Activated CD4-positive, alpha-beta T cell treated with anti-CD3 and anti-CD28 coated beads, Interleukin-2, amount 10 ng/mL, durations not matched to agents 24 days and 14 days (primary cell): ENCODE measurements at places on chromosomes 5 and 9.
A peak's percentile ranks its signal among the peaks of the same experiment; 100 is the strongest.

GRCh38 chr9:127422133-127422782, 1.9 kb upstream of the ZNF79 start:
- H3K4me1 ChIP-seq, result peaks cover 29% of the 10 kb centered on the region
- peaks cover 15% of the 10 kb centered on the region for H3K36me3 ChIP-seq
- DNase-seq, result no peak
- no peaks in the 10 kb centered on the region for H3K27me3 ChIP-seq

DNA sequence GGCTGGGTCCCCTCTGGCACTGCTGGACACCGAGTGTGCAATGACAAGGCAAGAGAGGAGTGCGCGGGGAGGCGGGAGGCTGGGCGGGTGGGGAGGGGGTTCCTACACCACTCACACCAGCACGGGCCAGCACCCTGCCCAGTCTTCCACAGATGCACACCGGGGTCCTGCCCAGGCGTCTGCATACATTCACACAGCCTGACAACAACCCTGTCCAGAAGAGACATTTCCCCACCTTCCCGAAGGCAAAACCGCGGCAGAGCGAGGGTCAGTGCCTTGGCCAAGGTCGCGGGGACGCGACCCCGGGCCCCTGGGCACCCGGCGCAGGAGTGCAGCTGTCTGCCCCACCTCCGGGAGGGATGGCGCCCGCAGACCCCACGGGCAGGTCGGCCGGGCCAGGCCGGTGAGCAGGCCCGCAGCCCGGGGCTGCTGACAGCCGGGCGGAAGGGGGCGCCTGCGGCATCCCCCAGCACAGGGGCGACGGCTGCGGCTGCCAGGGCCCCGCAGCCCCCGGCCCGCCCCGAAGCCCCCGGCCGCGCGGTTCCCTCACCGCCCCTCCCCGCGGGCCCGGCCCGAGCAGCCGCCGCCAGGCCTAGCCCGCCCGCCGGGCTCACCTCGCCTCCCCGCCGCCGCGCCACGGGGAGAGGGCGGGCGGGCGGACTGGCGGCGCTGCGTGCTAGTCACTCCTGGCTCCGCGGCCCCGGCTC, 496 bp downstream of the MAPK9 start:
- H3K4me3 ChIP-seq, result peak overlapping the region; percentile 95
- DNase-seq, result no peak
- H3K27ac ChIP-seq, result peak overlapping the region; percentile 81
- H3K27me3 ChIP-seq, result no peaks in the 10 kb centered on the region
- H3K4me1 ChIP-seq, result peaks cover 28% of the 10 kb centered on the region

DNA sequence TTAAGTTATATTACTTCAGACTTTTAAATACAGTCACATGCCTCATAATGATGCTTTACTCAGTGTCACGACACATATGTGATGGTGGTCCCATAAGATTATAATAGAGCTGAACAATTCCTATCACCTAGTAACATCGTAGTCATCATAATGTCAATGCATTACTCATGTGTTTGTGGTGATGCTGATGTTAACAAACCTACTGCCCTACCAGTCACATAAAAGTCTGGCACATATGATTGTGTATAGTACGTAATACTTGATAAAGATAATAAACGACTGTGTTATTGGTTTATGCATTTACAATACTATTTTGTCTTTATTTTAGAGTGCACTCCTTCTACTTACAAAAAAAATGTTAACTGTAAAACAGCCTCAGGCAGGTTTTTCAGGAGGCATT, 103.7 kb downstream of the PAM start:
- peaks cover 3% of the 10 kb centered on the region for H3K36me3 ChIP-seq
- DNase-seq, result no peak
- H3K27me3 ChIP-seq, result peaks cover 3% of the 10 kb centered on the region
- no peak overlapping the region for H3K27ac ChIP-seq
- no peak overlapping the region for H3K4me3 ChIP-seq
- peaks cover 5% of the 10 kb centered on the region for H3K4me1 ChIP-seq

DNA sequence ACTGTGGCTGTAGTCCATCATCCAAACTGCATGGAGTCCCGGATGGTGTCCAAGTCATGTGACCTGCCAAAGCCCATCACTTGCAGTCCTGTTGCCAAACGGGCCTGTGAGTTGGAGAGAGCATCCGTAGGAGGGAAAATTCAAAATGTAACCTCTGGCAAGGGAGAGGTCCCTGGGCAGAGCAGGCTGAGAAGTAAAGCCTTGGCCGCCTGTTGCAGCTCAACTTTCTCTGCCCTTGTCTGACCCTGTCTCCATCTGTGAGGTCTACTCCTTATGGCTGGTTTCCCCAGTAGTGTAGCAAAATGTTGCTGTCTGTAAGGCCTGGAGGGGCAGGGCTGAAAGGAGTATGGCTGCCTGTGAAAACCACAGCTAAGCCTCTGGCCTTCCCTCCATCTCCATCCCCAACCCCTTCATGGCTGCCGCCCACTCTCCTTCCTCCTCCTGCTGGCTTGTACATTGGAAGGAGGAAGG, 163.5 kb downstream of the SEMA6A start:
- no peak overlapping the region for H3K27ac ChIP-seq
- no peak overlapping the region for H3K4me3 ChIP-seq
- DNase-seq, result no peak
- H3K36me3 ChIP-seq, result no peaks in the 10 kb centered on the region
- H3K27me3 ChIP-seq, result no peaks in the 10 kb centered on the region

- no peaks in the 10 kb centered on the region for H3K4me1 ChIP-seq
- no peaks in the 10 kb centered on the region for H3K27me3 ChIP-seq
- H3K36me3 ChIP-seq, result no peaks in the 10 kb centered on the region
- H3K4me3 ChIP-seq, result no peak overlapping the region
- no peak overlapping the region for H3K27ac ChIP-seq
Observed at GRCh38 chr9:29230931-29231330, 1657.7 kb upstream of the C9orf72 start.

- H3K27ac ChIP-seq, result no peak overlapping the region
- no peak overlapping the region for H3K4me3 ChIP-seq
- DNase-seq, result no peak
Observed at GRCh38 chr5:156037151-156037909, 289.6 kb upstream of the SGCD start.

- H3K27ac ChIP-seq, result no peak overlapping the region
- H3K4me1 ChIP-seq, result no peaks in the 10 kb centered on the region
- H3K4me3 ChIP-seq, result no peak overlapping the region
- peak; percentile 60 for DNase-seq
- H3K36me3 ChIP-seq, result no peaks in the 10 kb centered on the region
- no peaks in the 10 kb centered on the region for H3K27me3 ChIP-seq
Observed at GRCh38 chr5:106121972-106122605, 1548.6 kb downstream of the EFNA5 start.

GRCh38 chr9:72154468-72155285, 5.4 kb downstream of the GDA start:
- peaks cover 18% of the 10 kb centered on the region for H3K27me3 ChIP-seq
- no peaks in the 10 kb centered on the region for H3K36me3 ChIP-seq
- DNase-seq, result no peak
- H3K4me3 ChIP-seq, result no peak overlapping the region
- H3K27ac ChIP-seq, result no peak overlapping the region
- H3K4me1 ChIP-seq, result no peaks in the 10 kb centered on the region

DNA sequence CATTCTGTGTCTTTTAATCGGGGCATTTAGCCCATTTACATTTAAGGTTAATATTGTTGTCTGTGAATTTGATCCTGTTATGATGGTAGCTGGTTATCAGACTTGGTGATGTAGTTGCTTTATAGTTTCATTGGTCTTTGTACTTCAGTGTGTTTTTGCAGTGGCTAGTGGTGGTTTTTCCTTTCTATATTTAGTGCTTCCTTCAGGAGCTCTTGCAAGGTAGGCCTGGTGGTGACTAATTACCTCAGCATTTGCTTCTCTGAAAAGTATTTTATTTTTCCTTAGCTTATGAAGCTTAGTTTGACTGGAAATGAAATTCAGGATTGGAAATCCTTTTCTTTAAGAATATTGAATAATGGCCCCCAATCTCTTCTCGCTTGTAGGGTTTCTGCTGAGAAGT, 156.9 kb downstream of the CNTLN start:
- no peaks in the 10 kb centered on the region for H3K36me3 ChIP-seq
- no peak overlapping the region for H3K4me3 ChIP-seq
- H3K4me1 ChIP-seq, result no peaks in the 10 kb centered on the region
- H3K27me3 ChIP-seq, result no peaks in the 10 kb centered on the region
- H3K27ac ChIP-seq, result no peak overlapping the region
- DNase-seq, result no peak

DNA sequence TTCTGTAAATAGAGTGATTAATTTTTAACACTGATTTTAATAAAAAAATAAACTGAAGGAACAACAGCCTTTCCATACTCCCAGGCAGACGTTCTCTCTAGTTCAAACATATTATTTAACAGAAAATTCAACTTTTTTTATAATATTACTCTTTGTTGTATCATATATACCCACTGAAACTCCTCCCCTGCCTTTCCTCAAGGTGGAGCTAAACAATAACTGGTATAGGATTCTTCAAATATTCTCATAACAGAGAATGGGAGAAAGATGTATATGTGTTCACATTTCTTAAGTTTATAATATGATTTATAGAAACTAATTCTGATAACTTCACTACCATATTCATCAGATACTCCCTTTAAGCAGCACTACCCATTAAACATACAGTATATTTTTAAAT, 83.4 kb downstream of the CYLC2 start:
- H3K27ac ChIP-seq, result no peak overlapping the region
- H3K27me3 ChIP-seq, result no peaks in the 10 kb centered on the region
- H3K4me1 ChIP-seq, result no peaks in the 10 kb centered on the region
- H3K36me3 ChIP-seq, result no peaks in the 10 kb centered on the region

GRCh38 chr9:78320875-78321496, 24.1 kb downstream of the PSAT1 start:
- peaks cover 71% of the 10 kb centered on the region for H3K36me3 ChIP-seq
- no peak overlapping the region for H3K27ac ChIP-seq
- H3K4me1 ChIP-seq, result peaks cover 6% of the 10 kb centered on the region
- H3K27me3 ChIP-seq, result no peaks in the 10 kb centered on the region

DNA sequence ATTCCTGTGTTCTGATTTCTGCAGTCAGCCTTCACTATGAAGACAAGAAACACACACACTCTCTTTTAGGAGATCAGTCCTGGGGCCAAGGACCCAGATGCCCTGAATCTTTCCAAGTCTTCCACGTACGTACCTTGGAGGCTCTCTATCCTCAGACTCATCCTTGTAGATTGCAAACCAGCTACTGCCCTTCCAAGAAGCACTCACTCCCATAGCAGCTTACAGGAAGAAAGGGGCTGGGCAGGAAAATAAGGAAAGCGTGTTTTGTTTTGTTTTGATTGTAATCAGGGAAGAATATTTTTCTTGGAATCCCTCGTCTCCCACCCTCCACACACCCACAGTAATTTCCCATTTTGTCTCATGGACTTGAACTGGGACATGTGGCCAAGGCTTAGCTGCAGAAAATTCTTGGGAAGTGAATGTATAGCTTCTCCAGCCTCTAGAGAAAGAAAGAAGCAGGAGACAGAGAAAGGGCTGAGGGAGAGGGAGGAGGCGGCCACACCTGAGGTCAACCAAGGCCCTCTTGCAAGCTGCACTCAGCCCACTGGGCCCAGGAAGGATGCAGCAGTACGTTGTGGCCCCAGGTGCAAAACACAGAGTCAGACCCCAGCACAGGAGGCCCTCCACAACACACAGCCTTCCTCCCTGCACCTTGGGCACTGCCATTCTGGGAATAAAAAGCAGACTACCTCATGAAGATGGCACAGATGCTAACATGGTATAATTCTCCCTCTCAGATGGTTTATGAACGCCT, 29.9 kb downstream of the IRX2 start:
- H3K4me3 ChIP-seq, result no peak overlapping the region
- no peaks in the 10 kb centered on the region for H3K36me3 ChIP-seq
- no peaks in the 10 kb centered on the region for H3K4me1 ChIP-seq
- no peak overlapping the region for H3K27ac ChIP-seq
- DNase-seq, result no peak

DNA sequence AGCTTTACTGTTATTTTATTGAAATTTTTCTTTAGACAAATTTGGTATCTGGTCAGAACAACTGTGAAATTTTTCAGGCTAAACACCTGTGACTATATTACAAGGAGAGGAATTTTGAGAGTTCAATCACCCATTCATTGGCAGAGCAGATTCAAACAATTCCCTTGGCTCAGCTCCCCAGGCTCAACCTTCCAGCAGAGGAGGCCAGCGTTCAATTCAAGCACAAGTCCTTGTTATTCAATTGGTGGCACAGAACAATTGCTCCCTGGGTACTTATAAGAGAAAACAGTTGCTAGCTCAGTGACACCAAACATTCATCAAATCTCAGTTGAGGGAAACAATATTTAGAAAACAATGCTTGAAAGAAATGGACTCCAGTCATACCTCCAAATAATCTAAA, 83.3 kb downstream of the SUSD1 start:
- no peak overlapping the region for H3K4me3 ChIP-seq
- no peak overlapping the region for H3K27ac ChIP-seq
- H3K27me3 ChIP-seq, result no peaks in the 10 kb centered on the region
- DNase-seq, result peak; percentile 63
- H3K4me1 ChIP-seq, result peaks cover 23% of the 10 kb centered on the region

DNA sequence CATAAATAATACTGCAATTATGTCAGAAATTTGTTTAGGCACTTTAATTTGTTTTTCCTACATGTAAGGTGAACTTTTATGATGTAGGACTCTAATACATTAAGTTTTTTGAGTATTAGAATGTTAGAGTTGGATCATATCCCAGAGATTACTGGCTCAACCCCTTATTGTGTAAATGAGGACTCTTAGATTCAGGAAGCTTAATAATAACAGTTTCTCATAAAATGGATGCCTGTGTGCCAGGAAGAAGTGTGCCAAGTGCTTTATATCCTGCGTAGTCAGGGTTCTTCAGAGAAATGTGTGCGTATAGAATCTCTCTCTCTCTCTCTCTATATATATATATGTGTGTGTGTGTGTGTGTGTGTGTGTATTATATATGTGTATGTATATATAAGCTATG, 388.5 kb downstream of the CAAP1 start:
- H3K36me3 ChIP-seq, result no peaks in the 10 kb centered on the region
- H3K27ac ChIP-seq, result no peak overlapping the region
- H3K27me3 ChIP-seq, result no peaks in the 10 kb centered on the region
- no peaks in the 10 kb centered on the region for H3K4me1 ChIP-seq
- no peak overlapping the region for H3K4me3 ChIP-seq
